Right ventricle myocardium inferior (tissue), 1 donor: ENCODE measurements at places on chromosomes 2 and 18. TPM values are rescaled to one million over a fixed set of nuclear protein-coding genes. Genes with fewer than 3 reads are reported as not detected.
A peak's percentile ranks its signal among the peaks of the same experiment; 100 is the strongest.

- peak; percentile 65 for DNase-seq
Observed at GRCh38 chr2:69100220-69100723, 87.3 kb downstream of the ANTXR1 start.

DNA sequence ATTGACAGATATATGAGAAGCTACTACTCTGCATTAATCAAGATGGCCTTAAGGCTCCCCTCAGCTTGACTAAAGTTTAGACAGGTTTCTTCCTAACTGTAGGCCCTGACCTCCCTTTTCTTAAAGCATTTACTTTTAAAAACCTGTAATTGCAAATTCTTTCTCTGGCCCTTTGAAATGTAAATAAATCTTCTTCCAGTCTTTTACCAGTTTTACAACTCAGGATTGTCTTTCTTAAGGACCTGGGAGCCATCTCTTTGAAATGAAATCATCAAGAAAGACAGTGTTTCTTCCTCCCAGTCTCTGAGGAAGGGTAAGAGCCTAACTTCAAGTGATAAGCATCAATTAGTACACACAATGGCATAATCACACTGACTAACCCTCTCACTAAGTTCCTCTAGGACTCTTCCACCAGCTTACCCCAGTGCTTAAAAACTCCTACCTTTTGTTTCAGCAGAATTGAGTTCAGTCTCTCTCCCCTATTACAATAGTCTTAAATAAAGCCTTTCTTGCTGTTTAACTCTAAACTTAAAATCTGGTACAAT, 58.7 kb upstream of the CDH20 start:
- no peak for DNase-seq

Gene GULP1
- 6.7 TPM for total RNA-seq

GRCh38 chr2:20501974-20502373, 55.1 kb downstream of the RHOB start:
- no peak for DNase-seq

- DNase-seq, result no peak
Observed at GRCh38 chr2:152446213-152446612, 111.2 kb downstream of the FMNL2 start.

Gene CD28
- 0.78 TPM for total RNA-seq

Gene TCF7L1
- total RNA-seq, result 9.3 TPM

Gene NEURL3
- total RNA-seq, result 0.14 TPM

DNA sequence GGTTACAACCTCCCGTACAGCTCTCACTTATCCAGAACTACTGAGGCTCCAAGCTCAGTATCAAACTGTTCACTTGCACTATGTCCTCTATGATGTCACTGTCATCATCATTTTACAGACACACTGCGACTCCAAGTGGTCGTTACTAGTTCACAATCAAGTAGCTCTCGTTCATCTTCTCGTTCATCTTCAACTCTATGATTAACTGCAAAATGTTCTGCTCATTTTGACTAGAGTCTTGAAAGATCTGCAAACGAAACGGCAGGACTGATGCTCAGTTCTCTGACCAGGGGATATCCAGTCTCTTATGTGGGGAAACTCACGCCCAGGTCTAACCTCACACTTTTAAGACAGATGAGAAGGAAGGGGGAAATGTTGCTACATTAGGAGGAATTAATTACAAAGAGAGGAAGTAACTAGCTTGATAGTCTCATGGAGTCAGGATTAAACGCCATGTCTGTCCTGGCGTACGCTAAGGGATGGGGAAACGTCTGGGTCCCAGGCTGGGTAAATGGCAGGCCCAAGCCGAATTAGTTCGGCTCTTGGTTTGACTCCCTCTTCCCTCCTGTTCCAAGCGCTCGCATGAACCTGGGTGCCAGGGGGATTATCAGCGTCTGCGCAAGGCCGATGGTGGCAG, 794 bp upstream of the CHCHD5 start:
- DNase-seq, result no peak

Gene CDH2
- total RNA-seq, result 293 TPM

DNA sequence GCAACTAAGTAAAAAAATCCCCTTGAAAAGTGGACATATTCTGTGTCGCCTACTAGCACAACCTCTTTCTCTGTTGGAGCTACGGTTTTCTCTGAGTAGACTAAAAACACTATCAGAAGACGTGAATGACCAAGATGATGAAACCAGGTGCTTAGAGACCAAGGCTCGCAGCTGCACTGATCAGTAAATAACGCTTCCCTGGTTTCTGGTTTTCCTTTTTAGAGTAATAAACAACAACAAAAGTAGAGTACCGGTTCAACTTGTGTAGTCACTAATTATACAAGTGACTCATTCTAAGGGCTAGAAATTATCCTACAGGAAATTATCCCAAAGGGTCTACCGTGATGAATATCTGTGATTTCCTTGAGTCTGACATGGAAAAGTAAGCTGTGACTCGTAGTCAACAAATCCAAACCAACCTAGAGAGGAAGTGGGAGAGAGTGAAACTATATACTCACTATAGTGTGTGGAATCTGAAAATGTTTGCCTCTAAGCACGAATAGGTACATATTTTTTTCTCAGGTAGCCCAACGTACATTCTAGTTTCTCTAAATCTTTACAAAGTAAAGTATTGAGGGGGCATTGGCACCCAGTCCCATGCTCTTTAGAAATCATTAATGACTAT, 17.8 kb downstream of the RASGRP3 start:
- DNase-seq, result no peak

Gene IL37
- not detected for total RNA-seq

- no peak for DNase-seq
Observed at GRCh38 chr2:15983496-15983895, 43.1 kb downstream of the MYCN start.

DNA sequence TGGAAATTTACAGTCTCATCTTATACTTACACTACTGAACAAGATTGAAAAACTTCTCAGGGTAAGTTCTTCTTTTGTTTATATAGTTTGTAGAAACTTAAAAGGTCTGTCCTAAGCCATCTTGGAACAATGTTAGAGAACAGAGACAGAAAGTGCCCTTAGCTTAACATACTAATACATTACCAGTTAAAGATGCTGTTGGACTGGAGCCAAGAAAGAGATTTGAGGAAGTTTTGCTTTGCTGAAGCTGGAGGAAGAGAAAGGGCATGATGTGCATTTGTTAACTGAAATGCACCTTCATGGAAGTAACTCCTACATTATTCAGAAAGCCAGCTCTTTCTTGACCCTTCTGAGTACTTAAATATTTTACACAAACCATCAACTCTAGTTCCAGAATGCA, 66.5 kb upstream of the TNFRSF11A start:
- no peak for DNase-seq

Gene TMBIM1
- total RNA-seq, result 138 TPM

DNA sequence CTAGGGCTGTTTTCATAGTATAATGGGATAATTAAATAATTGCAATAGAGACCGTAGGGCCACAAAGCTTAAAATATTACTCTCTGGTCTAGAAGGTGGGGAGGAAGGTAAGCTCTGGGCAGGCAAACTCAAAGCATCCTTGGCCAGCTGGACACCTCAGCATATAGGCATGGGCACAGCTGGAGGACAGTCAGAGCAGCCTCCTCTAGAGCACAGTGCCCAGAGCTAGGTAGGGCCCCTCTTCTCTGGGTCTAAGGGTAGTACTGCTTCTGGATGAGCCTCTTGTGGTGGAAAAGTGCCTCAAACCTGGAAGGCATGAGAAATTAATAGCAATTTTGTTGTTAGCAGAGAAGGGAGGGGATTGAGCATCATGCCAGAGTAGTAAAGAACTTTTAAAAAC, 291.3 kb upstream of the FBXO11 start:
- DNase-seq, result no peak
